Stimulated activated CD8-positive, alpha-beta memory T cell treated with anti-CD3 and anti-CD28 coated beads, Interleukin-15, amount 100 ng/mL, for 24 hours (primary cell): ENCODE measurements at places on chromosomes 6 and 20.

DNA sequence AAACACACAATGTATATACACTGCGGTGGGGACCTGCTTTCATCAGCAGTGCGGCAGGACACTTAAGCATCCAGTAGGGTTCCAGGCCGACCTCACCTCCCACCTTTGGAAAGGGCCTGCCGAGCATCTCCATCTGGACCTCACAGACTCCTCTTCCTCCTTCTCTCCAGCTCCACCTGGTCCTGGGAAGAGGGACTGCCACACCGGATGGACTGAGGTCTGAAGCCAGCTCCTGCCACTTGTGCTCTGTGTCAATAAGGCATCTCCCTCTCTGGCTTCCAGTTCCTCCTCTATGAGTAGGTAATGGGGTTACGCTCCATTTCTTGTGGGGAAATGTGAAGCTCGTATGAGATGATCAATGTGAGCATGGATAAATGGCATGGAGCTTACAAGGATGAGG lies 19.1 kb upstream of the NNAT start:
- no peak for DNase-seq

DNA sequence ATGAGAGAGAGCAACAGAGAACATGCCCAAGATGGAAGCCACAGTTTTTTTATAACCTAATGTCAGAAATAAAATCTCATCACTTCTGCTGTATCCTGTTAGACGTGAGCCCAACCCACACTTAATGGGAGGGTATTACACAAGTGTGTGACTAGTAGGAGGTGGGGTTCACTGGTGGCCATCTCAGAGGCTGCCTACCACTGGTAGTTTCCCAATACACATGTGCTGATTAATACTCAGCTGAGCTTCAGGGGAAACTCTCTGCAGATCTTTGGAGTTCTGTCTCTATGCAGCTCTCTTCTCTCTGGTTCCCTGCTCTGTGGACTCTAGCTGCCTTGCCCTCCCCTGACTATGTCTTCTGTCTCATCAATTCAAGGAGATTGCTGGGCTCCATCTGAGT lies 35.7 kb downstream of the CNBD2 start:
- no peak for DNase-seq

GRCh38 chr20:47392721-47393073 lies 36.2 kb upstream of the ZMYND8 start:
- DNase-seq = no peak

GRCh38 chr6:1614448-1615150 lies 4.9 kb downstream of the FOXC1 start:
- no peak for DNase-seq

GRCh38 chr6:3664625-3665041 lies 86.9 kb downstream of the PXDC1 start:
- no peak for DNase-seq

- DNase-seq = no peak
These were observed 86.7 kb upstream of the EMILIN3 start for GRCh38 chr20:41453010-41453950.

- DNase-seq = no peak
These were observed 45.3 kb downstream of the IGF2R start for GRCh38 chr6:160013987-160014868.

DNA sequence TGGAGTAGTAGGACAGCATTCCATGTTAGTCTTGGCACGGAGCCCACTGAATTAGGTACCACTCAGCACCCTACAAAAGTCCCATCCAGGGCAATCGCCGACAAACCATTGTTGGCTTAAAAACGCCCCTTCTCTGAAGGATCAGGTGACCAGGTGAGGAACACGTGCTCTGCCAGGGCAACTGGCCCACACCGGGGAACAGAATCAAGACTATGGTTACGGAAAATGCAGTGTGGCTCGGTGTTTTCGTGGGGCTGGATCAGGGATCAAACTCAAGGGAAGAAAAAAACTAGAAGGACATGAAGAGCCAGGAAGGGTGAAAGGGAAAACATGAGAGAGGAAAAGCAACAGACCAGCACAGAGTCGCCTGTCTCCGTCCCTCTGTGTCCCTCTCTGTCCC lies 177.8 kb upstream of the ARID1B start:
- no peak for DNase-seq

- DNase-seq = no peak
These were observed 44.8 kb downstream of the MRAP2 start for GRCh38 chr6:84078335-84078734.

GRCh38 chr20:20233041-20233514 lies 134.8 kb upstream of the INSM1 start:
- no peak for DNase-seq

- DNase-seq = no peak
These were observed 32.6 kb downstream of the MOCS1 start for GRCh38 chr6:39901670-39902069.

DNA sequence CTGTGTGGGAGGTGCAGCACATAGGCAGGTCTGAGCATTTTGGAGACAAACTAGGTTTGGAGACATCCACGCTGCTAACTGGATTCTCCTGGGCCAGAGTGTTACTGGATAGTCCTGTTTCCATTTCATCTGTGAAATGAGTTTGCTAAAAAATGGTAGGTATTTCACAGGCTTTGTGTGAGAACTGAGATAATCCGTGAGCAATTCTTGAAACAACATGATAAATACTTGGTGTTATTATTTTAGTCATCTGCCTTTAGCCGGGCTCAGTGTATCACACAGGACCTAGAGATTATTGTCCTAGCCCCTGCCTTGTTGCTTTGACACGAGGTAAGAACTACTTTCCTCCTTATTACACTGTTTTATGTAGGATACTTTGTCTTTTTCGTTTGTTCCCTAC lies 63.0 kb downstream of the PRR18 start:
- no peak for DNase-seq

DNA sequence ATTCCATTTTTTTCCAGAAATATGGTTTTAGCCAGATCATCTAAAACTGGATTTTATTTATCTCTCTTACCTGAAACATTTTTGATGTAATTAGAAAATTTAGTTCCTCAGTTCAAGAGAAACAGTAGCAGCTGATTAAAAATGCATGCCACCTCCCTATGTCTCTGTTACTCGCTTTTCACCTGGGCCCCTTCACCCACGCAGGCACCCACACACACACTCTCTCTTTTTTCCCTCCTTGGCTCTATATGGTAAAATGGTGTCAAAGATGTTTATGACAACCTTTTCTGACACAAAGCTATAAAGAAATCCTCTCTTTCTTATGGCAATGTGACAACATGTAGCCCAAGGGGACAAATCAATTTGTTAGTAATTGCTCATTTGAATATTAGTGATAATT lies 5.8 kb upstream of the SGK1 start:
- DNase-seq = no peak

DNA sequence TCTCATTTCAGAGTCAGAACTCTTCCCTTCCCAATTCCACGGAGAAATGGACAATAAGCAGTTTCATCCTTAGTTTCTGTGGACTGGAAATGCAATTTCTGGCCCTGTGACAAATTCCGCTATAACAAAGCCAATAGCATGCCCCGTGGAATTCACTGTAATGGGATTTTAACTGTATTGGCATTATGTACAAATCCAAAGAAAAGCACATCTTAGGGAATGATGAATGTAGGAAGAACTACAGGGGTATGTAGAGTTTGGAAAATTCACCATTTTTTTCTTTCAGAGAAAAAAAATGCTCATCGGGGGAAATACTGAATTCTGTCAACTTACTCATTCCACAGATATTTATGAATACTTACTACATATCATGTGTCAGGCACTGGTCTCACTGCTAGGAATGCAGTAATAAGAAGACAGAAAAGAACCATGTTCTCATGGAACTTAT lies 43.5 kb downstream of the KIF6 start:
- DNase-seq = no peak

GRCh38 chr20:23396950-23397627 lies 24.2 kb downstream of the NAPB start:
- DNase-seq = no peak

- DNase-seq = no peak
These were observed 56.8 kb upstream of the CDKAL1 start for GRCh38 chr6:20477485-20477884.

DNA sequence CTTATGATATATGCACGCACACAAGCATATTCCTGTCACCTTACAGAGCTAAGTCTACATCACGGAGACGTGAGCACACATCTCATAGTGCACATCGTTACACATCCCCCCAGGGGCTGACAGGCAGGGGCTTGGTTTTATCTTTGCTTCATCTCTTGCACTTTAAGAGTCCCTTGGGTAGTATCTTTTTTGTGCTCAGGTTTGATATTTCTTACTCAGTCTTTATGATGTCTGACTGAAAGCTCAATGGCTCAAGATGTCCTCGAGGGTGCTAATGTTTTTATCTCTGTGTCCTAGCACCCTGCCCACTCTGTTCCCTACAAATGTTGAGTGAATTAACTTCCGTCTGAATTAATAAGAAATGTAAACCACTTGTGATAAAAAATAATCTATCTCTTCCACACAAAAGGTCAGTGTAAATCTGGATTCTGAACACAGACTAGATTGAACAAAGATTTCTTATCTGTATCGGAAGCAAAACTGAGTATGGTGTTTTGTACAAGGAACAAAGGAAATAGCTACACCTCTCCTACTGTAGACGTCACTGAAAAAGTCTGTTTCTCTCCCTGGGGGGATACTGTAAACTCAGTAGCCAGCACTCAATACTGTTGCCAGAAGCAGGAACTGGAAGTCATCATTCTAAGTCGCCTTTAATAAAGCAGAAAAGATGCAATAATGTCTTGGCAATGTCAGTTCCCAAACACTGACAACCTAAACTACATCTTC lies 195.1 kb downstream of the PRKN start:
- DNase-seq = no peak

DNA sequence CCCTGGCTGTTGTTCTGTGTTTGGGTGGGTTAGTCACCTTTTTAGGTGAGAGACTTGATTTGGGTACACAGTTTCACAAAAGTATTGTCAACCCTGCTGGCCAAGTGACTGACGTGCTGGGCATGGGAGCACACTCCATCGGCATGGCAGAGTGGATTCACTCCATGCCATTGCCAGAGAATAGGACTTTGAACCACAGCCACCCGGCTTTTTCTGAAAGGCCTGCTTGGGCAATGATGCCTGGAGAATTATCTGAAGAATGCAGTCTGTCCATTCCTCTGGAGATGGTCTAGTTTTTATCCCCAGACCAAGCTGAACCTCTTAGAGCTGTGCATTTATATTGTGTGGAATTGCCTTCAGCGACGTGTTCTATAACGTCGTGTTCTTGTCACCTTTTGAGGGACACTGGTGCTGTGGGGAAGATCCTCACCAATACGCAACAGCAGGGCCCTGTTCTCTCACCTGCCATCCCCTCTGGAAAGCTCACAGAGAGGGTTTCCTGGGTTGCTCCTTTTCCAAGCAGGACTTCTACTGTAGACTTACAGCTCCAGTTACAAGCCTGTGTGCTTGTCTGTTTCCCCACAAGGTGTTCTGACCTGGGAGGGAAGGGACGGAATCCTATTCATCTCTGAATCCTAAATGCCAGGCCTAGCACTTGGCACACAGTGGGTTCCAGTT lies 183.4 kb upstream of the AKAP12 start:
- DNase-seq = no peak

GRCh38 chr6:122610690-122611455 lies 668 bp downstream of the PKIB start:
- DNase-seq = no peak

GRCh38 chr6:134995536-134995935 lies 45.6 kb upstream of the ALDH8A1 start:
- no peak for DNase-seq

- DNase-seq = no peak
These were observed 30.4 kb downstream of the SLC2A4RG start for GRCh38 chr20:63769891-63770474.

DNA sequence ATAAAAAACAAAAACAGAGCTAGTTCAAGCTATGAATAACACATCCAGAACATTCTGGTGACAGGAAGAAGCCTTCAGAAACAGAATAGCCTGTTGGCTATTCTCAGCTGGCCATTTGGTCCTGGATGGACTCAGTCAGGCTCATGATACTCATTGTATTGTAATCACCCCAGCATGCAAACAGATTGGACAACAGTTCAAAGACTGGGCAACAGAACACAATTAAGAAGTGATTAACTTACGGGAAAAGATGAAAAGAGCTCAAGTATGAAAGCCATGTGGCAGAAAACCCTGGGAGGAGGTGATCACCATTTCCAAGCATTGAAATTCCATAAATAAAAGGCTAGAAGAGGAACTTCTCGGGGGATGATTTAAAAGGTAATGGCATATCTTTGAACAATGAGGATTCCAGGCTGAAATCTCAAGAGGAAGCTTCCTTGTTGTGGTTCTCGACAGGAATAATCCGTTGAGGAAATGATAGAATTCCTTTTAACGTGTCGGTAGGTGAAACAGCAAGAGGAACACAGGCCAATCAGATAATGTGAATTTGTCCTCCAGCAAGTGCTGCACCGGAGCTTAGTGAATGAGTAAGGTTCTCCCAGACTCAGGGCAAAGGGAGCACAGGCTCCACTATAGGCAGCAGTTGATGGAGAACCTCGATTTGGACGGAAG lies 172.4 kb downstream of the BCAS1 start:
- no peak for DNase-seq

DNA sequence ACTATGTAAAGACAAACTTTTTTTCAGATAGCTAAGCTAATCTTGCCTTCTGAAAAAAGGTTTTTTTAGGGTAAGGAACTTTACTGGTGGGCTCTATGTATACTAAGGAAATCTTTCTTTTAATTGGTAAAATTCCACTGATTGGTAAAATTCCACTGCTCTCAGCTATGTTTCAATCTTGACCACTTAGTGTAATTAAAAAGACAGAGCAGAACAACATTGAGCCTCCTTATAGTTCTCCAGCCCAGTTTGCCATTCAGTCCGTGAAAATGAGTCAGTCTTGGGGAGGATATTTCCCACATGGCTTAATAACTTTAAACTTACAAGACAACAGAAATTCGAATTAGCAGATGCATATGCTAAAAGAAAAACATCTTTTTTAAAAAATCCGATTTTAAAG lies 92.7 kb downstream of the EYA4 start:
- DNase-seq = no peak

DNA sequence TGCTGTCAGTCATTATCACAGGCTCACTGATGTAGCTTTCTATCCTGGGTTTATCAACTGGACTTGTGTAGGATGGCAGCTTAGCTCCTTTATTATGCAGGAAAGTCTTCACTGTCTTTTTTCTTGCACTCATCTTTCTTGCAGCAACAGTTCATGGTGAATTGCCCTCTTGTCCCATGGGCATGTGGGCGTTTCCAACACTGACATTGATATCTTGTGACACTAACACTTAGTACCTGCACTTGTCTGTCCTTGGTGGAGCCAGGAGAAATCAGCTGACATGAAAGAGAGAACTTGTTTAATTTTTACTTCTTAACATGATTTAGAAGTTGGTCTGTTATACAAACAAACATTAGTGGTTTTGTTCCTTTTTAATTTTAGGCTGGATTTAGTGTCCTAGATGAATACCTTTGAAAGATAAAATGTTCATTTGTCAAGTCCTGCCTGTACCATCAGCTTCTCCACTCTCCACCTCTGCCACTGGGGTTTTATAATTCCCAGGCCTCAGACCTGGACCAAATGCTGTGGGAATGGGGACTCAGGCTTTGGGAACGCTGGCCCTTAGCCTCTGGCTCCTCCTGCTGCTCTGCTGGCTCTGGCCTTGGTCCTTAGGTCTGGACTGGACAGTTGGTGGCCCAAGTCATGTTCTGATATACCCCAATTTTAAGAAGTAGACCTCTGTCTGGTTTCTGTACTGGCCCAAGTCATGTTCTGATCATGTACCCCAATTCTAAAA lies 161.0 kb upstream of the LAMP5 start:
- no peak for DNase-seq
